ENCODE measurements at places on chromosomes 2 and 18.

DNA sequence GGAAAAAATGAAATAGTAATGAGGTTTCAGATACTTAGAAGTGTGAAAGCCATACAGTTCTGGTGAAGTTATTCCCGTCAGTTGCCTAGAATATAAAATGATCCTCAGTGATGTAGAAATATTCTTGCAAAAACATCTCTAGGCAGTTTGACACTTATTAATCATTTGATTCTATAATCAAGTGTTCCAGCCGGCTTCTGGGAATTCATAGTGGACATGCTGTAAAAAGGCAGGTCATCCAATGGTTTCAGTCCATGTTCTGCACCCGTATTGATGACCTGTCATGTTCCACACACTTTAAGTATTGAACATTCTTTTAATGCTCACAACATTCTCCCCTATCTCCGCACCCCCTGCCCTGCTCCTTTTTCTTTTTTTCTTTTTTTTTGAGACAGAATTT, 19.8 kb downstream of the ARPC2 start:
- no peak for DNase-seq

GRCh38 chr2:41711736-41712135, 336.1 kb upstream of the PKDCC start:
- no peak for DNase-seq

GRCh38 chr2:190182071-190182524, 119.6 kb upstream of the MSTN start:
- no peak for DNase-seq

GRCh38 chr18:36530676-36531405, 233.3 kb downstream of the FHOD3 start:
- no peak for DNase-seq

- no peak for DNase-seq
Measured at GRCh38 chr18:25283781-25284180, 68.2 kb downstream of the ZNF521 start.

GRCh38 chr2:231984992-231985391, 23.5 kb downstream of the DIS3L2 start:
- no peak for DNase-seq

Data from stimulated activated CD8-positive, alpha-beta memory T cell treated with anti-CD3 and anti-CD28 coated beads, Interleukin-7, amount 100 ng/mL, for 1 hour (primary cell).